ENCODE measurements at places on chromosomes 2 and 18.
A peak's percentile ranks its signal among the peaks of the same experiment; 100 is the strongest.

- no peak for DNase-seq
These were observed 523.1 kb downstream of the PLCL1 start for GRCh38 chr2:198327526-198327925.

DNA sequence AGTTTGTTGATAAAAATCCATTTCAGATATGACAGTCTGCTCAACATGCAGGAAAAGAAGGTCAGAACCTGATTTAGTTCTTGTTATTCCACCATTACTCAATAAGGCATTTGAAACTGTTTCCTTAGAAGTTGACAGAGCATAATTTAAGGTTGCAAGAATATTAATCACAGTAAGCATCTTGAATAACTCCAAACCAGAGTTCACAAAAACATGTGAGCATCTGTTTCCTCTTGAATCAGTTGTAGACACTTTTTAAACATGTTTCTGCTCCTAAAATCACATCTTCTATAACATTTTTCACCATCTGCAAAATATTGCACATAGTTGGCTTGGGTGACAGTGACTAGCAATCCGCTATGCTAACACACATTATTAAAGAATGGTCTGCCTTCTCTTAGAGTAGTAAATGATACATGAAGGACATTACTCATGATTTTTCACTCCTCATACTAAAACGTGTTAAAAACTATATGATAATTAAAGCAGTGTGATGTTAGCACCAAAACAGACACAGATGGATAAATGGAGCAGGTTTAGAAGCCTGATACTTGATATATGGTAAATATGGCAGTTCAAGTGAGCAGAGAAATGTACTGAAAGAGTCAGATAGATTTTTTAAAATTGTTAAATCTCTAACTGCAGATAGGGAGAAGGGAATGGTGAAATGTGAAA lies 30.3 kb downstream of the AKAIN1 start:
- no peak for DNase-seq

DNA sequence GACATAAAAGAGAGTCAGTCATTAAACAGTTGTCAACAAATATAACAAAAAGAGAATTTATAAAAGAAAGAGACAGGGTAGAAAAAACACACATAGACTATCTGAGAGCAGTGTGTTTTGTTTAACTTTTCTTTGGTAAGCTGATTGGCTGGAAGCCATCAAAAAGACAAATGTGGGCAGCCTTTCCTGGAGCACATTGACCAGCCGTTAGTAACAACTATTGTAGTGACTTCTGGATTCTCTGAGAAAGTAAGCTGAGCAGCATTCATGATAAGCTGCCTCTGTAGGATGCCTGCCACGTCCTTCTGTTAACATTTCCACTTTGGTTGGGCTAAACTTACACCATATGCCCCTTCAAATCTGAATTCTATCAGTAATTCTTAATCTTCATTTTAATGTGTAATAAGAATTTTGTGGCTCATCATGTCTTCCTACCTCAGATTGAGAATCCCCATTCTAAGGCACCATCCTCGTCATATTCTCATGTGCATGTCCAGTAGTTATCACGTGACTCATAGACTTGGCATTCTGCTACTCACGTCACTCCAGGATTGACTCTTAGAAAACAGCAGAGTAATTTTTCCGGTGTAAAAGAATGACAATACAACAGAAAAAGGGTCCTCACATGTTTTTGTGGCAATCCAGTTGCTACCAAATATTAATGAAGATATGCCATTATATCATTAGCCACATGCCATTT lies 43.4 kb upstream of the DNAJC10 start:
- no peak for DNase-seq

GRCh38 chr18:7585276-7585670 lies 18.2 kb downstream of the PTPRM start:
- DNase-seq: no peak

- no peak for DNase-seq
These were observed 138.7 kb downstream of the CDH20 start for GRCh38 chr18:61471942-61472341.

- DNase-seq: no peak
These were observed 979.5 kb upstream of the FAM98A start for GRCh38 chr2:34578641-34579040.

DNA sequence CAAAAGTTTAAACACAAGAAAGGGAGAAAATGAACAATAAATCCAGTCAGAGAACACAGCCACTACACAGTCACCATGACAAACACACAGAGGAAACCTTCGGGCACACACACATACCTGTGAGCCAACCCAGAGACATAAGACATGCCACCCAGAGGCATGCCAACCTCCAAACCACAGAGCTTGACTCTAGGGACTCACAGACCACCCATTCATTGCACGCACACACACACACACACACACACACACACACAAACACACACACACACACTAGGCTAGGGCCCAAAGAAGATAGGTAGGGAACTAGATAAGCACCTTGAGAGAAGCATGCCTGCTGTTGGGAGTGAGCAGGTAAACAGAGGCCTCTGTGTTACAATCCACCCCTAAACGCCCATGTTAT lies 9.1 kb downstream of the SIX3 start:
- no peak for DNase-seq

GRCh38 chr2:28506112-28506910 lies 10.5 kb downstream of the PLB1 start:
- no peak for DNase-seq

DNA sequence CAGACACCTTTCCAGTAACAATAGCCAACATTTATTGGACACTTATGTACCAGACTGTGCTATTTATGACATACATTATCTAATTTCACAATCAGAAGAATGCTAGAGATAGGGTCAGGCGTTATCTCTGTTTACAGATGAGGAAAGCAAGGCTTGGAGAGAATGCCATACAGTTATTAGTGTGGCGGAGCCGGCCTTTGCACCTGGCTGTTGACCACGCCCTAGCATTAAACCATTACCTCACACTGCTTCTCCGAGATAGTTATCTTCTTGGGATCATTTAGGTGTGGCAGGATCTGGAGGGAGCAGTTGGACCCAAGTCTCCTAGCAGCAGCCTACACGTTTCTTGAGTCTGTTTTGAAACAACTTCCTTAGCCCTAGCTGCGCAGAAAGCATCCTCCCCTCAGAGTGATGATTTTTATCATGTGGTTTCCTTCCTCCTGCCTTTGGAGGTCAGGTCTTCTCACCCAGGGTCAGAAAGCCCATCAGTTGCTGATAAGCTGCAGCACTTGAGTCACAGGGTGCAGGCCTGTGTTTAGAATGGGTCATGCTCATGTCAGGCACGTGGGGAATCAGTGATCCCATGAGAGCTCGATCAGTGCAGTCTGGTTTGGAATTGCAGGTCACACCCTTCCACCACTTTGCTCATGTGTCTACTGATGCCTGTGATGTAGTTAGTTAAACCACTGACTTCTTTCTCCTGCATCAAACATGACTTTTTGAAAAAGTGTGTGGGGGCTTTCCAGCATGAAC lies 118.2 kb downstream of the SPTBN1 start:
- DNase-seq: no peak

DNA sequence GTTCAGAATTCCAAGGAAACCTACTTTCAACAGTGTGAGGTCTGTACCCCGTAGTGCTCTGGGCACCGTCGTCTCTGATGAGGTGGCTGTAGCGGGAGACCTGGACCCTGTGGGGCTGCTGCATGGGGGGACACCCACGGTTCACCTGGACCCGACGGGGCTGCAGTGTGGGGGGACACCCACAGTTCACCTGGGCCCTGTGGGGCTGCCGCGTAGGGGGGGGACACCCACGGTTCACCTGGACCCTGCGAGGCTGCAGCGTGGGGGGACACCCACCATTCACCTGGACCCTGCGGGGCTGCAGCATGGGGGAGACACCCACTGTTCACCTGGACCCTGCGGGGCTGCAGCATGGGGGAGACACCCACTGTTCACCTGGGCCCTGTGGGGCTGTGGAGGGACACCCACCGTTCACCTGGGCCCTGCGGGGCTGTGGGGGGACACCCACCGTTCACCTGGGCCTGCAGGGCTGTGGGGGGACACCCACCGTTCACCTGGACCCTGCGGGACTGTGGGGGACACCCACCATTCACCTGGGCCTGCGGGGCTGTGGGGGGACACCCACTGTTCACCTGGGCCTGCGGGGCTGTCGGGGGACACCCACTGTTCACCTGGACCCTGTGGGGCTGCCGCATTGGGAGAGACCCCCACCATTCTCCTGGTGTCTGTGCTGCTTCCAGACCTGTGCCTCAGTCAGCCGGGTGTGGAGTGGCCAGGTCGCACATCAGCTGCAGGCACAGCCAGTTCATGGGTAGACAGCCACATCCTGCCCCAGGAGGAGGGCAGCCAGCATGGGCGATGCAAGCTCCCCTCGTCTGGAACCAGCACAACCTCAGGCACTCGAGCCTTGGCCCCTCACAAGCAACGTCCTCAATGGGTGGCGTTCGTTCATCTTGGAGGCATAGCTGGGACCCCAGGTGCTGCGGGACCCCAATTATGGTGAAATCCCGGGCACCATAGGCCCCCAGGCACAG lies 114.5 kb downstream of the TMEM18 start:
- DNase-seq: no peak

DNA sequence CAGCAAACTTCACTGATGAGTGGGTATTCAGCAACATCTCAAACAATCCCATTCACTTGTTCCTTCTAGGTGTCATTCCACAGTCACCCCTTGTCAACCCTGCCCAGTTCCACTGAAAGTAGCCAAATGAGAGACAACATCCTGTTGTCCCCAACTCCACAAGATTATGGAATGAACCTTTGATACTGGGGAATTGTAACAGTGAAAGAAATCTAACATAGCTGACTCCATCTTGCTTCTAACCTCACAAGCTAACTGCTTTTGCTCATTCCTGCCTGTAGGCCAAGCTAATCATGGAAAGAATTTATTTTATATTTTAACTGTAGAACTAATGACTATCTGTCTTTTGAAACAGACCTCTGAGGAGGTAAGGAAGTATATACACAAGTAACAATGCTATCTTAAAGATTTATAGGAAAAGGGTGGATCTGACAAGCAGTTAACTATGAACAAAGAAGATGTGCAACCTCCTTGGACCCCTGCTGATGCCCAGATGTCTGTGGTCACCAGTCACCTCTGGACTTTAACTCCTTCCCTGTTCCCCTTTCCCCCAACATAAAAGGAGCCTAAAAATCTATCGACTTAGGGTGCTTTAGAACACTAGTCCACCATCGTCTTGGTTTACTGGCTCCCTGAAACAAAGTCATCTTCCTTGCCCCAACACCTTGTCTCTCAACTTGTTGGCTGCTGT lies 6.9 kb upstream of the ANXA4 start:
- no peak for DNase-seq

DNA sequence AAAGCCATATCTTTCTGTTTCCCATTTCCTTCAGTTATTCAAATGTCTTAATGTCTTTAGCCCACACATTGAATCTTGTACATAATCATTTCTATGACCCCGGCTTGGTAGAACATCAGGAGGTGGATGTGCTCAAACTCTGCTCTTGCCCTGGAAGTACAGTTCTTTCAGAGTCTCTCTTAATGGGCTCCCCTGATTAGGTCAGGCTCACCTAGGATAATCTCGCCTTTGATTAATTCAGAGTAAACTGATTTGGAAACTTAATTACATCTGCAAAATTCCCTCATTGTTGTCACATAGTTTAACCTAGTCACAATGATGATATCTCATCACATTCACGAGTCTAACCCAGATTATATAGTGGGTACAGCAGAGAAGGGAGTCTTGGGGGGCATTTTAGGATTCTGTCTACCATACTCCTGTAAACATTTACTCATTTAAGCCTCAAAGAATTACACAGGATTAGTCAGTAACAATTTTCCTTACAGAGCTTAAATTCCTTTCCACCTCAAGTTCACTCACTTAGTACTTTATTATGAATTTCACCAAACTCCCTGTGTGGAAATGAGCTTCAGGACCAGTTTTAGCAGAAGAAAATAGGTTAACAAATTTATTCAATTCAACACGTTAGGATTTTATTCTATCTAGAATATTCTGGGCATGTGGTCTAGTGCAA lies 135.5 kb downstream of the FHOD3 start:
- DNase-seq: no peak

- DNase-seq: no peak
These were observed 9.9 kb downstream of the SLC3A1 start for GRCh38 chr2:44285174-44285573.

DNA sequence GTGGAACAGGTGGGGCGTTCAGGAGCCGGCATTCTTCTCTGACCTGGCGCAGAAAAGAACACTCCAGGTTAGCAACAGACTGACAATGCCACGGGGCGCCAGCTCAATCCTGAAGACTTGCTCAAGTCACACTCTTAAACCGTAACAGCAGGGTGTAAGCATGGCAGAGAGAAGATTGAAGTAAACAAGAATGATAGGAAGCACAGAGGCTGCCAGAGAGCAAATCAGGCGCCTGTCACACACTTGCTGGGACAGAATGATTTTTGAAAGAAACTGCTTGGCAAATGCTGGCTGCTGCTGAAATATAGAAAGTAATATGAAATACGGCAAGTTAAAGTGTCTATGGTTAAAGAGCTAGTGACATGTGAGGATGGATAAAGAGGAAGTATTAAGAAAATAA lies 80.5 kb downstream of the MEP1B start:
- DNase-seq: no peak

- no peak for DNase-seq
These were observed 31.3 kb downstream of the CIB4 start for GRCh38 chr2:26609839-26610277.

- DNase-seq: no peak
These were observed 133.7 kb downstream of the FBXO15 start for GRCh38 chr18:74013955-74014354.

DNA sequence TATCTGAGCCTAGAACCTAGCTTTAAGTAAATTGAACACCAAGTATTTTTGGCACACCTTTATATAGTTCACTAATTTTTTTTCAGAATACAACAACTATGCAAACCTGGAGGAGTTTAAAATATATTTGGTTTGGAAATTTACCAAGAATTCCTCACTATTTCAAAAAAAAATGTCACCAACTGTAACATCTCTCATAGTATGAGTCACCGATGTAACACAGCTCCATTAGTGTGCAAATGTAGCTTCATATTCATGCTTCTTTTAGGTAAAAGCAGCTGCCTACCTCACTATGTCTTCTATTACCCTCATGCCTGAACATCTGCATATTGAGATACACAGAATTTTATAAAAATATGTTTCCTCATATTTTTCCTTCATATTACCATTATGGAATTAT lies 80.5 kb downstream of the NRXN1 start:
- DNase-seq: no peak

DNA sequence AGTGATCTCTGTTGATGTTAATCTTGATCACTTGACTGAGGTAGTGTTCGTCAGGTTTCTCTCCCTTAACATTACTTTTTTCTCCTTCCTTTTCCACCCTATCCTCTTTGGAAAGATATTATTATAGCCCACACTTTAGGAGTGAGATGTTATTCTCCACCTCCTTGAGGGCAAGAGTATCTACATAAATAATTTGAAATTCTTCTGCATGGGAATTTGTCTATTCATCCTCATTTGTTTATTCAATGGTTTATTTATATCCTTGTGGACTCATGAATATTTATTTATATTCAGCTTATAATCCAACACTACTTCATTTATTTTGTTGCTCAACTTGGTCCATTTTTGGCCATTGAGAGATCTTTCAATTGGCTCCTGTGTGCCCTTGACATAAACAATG lies 750.4 kb downstream of the EPHA4 start:
- no peak for DNase-seq

GRCh38 chr2:235433860-235434259 lies 60.0 kb upstream of the AGAP1 start:
- DNase-seq: peak; percentile 17

GRCh38 chr2:69449906-69450305 lies 12.7 kb upstream of the NFU1 start:
- no peak for DNase-seq

- no peak for DNase-seq
These were observed 82.4 kb downstream of the BCL2 start for GRCh38 chr18:63236921-63237846.

- DNase-seq: no peak
These were observed 233.7 kb downstream of the LOXHD1 start for GRCh38 chr18:46423226-46423805.
